ENCODE measurements at places on chromosomes 2 and 18.

- DNase-seq: no peak
Observed at GRCh38 chr2:167398873-167399272, 510.6 kb downstream of the XIRP2 start.

- no peak for DNase-seq
Observed at GRCh38 chr2:172869861-172870260, 134.2 kb downstream of the RAPGEF4 start.

GRCh38 chr2:2590841-2591541, 259.9 kb upstream of the MYT1L start:
- DNase-seq: no peak

- DNase-seq: no peak
Observed at GRCh38 chr18:69674292-69674877, 273.3 kb downstream of the CD226 start.

DNA sequence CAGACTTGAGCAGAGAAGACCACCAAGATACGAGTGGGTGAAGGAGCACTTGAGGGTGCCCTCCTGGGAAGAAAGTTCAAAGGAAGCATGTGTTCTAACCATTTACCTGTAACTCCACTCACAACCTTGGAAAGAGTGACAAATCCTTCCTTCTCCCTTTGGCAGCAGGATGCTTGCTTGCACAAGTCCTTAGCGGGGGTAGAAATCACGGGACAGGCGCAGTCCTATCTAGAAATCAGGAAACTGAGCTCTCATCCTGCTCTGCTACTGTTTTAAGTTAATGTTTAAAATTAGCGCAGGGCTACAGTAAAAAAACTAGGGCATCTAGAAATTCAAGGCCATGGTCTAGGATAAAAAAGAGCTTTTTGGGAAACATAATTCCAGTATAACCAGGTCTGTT, 100.9 kb upstream of the PTPRM start:
- no peak for DNase-seq
